ENCODE measurements at places on chromosomes 2 and 18. TPM values are rescaled to one million over a fixed set of nuclear protein-coding genes. Genes with fewer than 3 reads are reported as not detected.

DNA sequence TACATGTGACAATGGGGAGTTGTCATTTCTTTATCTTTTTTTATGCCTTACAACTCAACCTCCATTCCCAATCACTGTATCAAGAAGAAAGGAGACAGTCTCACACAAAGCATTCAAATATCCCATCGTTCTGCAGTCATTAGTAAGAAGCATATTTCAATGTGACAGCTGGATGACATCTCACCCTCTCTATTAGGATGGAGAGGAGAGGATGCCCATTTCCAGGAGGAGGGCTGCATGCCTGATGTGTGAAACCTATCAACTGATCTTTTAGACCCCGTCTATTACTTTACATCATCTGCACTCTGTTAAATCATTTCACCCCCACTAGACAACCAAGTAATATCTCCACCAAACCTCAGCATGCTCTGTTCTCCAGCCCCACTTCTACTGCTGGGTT lies 292.7 kb upstream of the CHAC2 start:
- no peaks in the 10 kb centered on the region for H3K4me1 ChIP-seq
- H3K36me3 ChIP-seq: no peaks in the 10 kb centered on the region
- no peak for DNase-seq
- no peaks in the 10 kb centered on the region for H3K27me3 ChIP-seq
- H3K27ac ChIP-seq: no peak overlapping the region

SLC11A1 gene
- total RNA-seq: 9.8 TPM

GRCh38 chr2:24708537-24709152 lies 84.5 kb downstream of the PTRHD1 start:
- no peaks in the 10 kb centered on the region for H3K4me1 ChIP-seq
- no peak for DNase-seq
- peaks cover 65% of the 10 kb centered on the region for H3K36me3 ChIP-seq
- H3K4me3 ChIP-seq: no peak overlapping the region
- no peaks in the 10 kb centered on the region for H3K27me3 ChIP-seq
- no peak overlapping the region for H3K27ac ChIP-seq

- H3K27ac ChIP-seq: no peak overlapping the region
- H3K4me3 ChIP-seq: no peak overlapping the region
- H3K4me1 ChIP-seq: peaks cover 16% of the 10 kb centered on the region
- no peak for DNase-seq
- no peaks in the 10 kb centered on the region for H3K36me3 ChIP-seq
Observed at GRCh38 chr18:44673256-44673880, 7.3 kb upstream of the SETBP1 start.

DNA sequence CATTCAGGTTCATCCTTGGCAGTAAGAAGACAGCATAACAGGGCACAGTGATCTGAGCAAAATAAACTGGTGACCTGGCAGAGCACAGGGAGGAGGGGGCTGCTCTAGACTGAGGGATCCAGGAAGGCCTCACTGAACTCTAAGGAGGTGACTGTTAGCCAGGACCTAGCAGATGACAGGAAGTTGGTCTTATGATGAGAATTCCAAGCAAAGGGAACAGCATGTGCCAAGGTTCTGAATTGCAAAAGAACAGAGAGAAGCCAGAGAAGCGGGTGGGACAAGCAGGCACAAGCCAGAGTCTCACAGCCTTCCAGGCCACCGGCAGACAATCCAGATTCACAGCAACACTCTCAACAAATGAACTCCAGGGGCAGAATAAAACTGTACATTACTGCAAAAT lies 152.7 kb upstream of the PTPRM start:
- no peak for DNase-seq
- peak overlapping the region; percentile 84 for H3K27ac ChIP-seq
- H3K4me3 ChIP-seq: no peak overlapping the region

- H3K27me3 ChIP-seq: no peaks in the 10 kb centered on the region
- H3K27ac ChIP-seq: peak overlapping the region; percentile 98
- peak overlapping the region; percentile 94 for H3K4me3 ChIP-seq
- peaks cover 5% of the 10 kb centered on the region for H3K4me1 ChIP-seq
Observed at GRCh38 chr2:24359129-24360049, 947 bp downstream of the ITSN2 start.

TMEM163 gene
- total RNA-seq: not detected

DNA sequence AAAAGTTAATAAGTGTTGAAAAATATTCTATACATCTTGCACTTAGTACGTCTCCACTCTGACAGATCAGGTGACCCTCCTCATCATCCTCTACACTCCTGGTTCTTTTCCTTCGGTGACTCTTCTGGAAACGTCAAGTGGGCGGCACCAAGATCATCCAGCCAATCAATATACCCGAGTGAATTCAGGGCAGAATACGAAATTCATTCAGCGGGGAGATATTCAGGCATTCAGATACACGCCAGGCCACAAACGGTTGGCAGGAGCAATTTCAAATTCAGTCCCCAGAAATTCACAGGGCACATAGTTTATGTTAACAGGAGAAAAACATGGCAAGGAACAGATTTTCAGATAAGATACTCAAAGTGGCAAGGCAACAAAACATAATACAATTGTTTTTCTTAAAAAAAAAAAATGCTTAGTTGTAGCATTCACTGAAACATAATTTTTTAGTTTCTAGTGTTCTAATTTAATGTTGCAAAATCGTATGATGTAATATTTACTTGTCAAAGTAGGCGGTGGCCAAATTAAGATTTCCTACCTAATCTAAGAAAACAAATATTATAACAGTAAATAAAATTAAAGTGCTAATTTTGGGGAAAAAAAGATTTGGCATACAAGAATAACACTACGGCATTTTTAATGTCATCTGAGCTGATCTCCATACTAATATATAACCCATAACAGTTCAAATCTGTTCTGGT lies 4.2 kb downstream of the CLK1 start:
- H3K4me3 ChIP-seq: peak overlapping the region; percentile 81
- peaks cover 62% of the 10 kb centered on the region for H3K36me3 ChIP-seq

CD8B gene
- not detected for total RNA-seq

SERPINB13 gene
- 354 TPM for total RNA-seq

- no peak overlapping the region for H3K4me3 ChIP-seq
- H3K27ac ChIP-seq: no peak overlapping the region
- peaks cover 45% of the 10 kb centered on the region for H3K36me3 ChIP-seq
- no peaks in the 10 kb centered on the region for H3K27me3 ChIP-seq
- no peak for DNase-seq
Observed at GRCh38 chr2:240510513-240511210, 47.1 kb downstream of the ANKMY1 start.

GRCh38 chr2:6791682-6792081 lies 74.0 kb downstream of the CMPK2 start:
- H3K4me3 ChIP-seq: no peak overlapping the region
- H3K27ac ChIP-seq: no peak overlapping the region
- H3K36me3 ChIP-seq: no peaks in the 10 kb centered on the region

- H3K36me3 ChIP-seq: no peaks in the 10 kb centered on the region
- DNase-seq: no peak
- no peak overlapping the region for H3K4me3 ChIP-seq
- no peak overlapping the region for H3K27ac ChIP-seq
Observed at GRCh38 chr2:11187731-11188130, 32.5 kb downstream of the SLC66A3 start.

FAM124B gene
- 0.38 TPM for total RNA-seq

DNA sequence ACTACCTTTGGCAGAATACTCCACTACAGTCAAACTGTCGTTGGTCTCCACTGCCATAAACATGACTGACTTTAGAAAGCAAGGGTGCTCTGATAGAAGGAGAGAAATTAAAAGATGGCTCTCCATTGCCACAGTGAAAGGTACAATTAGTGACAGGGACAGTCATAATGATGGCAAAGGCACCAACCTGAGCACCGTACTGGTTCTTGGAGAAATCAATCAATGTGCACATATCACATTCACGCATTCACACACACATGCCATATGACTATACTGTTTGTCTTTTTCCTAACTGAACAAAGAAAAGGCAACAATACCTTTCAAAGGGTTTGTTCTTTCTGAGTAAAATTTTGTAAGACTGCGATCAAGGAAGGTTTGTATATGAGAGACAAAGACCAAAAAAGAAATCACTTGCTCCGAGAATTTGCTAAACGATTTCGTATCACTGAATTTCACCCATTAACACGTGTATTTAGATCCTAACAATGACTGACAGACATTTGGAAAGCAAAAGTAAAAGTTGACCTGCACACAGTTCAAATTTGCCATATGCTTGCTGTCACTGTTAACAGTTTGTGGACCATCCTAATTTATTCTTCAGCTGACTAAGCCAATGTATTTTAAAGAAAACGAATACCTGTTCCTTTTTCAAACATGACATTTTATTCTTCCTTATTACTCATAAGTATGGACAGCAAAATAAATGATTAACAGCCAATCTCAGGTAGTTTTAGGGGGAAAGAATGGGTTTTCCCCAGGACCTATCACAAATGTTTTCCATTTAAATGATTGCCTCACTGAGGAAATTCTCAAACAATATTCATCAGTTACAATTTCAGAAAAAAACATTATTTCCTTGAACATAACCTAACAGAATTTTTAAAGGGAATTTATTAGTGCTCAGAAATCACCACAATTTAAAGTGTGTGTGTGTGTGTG lies 644.4 kb downstream of the ZEB2 start:
- H3K27ac ChIP-seq: no peak overlapping the region
- H3K36me3 ChIP-seq: no peaks in the 10 kb centered on the region
- DNase-seq: no peak
- no peak overlapping the region for H3K4me3 ChIP-seq

CNNM3 gene
- total RNA-seq: 3.7 TPM

- no peak overlapping the region for H3K4me3 ChIP-seq
- no peak overlapping the region for H3K27ac ChIP-seq
- H3K36me3 ChIP-seq: no peaks in the 10 kb centered on the region
- H3K4me1 ChIP-seq: peaks cover 19% of the 10 kb centered on the region
Observed at GRCh38 chr2:173997269-173997668, 32.1 kb upstream of the SP3 start.

GRCh38 chr18:32021756-32022564 lies 3.3 kb downstream of the RNF125 start:
- no peaks in the 10 kb centered on the region for H3K4me1 ChIP-seq
- DNase-seq: no peak
- no peaks in the 10 kb centered on the region for H3K36me3 ChIP-seq
- H3K27me3 ChIP-seq: no peaks in the 10 kb centered on the region

GRCh38 chr2:60549238-60549927 lies 4.1 kb downstream of the BCL11A start:
- no peak for DNase-seq
- peak overlapping the region; percentile 57 for H3K4me3 ChIP-seq
- H3K27me3 ChIP-seq: no peaks in the 10 kb centered on the region

GRCh38 chr2:80560326-80560725 lies 255.8 kb upstream of the LRRTM1 start:
- H3K4me3 ChIP-seq: no peak overlapping the region
- no peaks in the 10 kb centered on the region for H3K36me3 ChIP-seq
- no peak for DNase-seq
- no peaks in the 10 kb centered on the region for H3K27me3 ChIP-seq
- no peaks in the 10 kb centered on the region for H3K4me1 ChIP-seq

LIMS2 gene
- total RNA-seq: 29.6 TPM

- no peaks in the 10 kb centered on the region for H3K36me3 ChIP-seq
- no peaks in the 10 kb centered on the region for H3K27me3 ChIP-seq
- no peak overlapping the region for H3K27ac ChIP-seq
- no peak for DNase-seq
- H3K4me3 ChIP-seq: no peak overlapping the region
Observed at GRCh38 chr2:150387586-150388288, 99.7 kb downstream of the RND3 start.

CNDP1 gene
- total RNA-seq: not detected

- H3K27me3 ChIP-seq: no peaks in the 10 kb centered on the region
- no peak overlapping the region for H3K27ac ChIP-seq
- no peaks in the 10 kb centered on the region for H3K36me3 ChIP-seq
- DNase-seq: no peak
- no peak overlapping the region for H3K4me3 ChIP-seq
Observed at GRCh38 chr18:54127759-54128378, 96.6 kb downstream of the MBD2 start.

- no peak overlapping the region for H3K4me3 ChIP-seq
- H3K27ac ChIP-seq: no peak overlapping the region
- H3K4me1 ChIP-seq: no peaks in the 10 kb centered on the region
- H3K36me3 ChIP-seq: no peaks in the 10 kb centered on the region
Observed at GRCh38 chr18:3093624-3094337, 80.8 kb upstream of the LPIN2 start.

DNA sequence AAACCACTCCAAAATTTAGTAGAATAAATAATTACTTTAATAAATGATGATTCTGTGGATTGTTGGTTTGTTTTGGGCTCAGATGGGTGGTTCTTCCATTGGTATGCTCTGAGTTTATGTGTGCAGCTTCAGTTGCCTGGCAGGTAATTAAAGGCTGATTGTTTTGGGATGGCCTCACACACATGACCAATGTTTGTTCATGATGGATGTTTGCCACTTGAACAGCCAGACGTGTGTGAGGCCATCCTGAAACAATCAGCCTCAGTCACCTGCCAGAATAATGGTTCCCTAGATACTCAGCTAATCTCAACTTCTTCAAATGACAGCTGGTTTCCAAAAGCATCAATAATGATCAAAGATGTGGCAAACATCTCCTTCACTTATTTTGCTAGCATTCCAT lies 352.5 kb upstream of the GULP1 start:
- no peak for DNase-seq
- no peaks in the 10 kb centered on the region for H3K27me3 ChIP-seq
- no peak overlapping the region for H3K27ac ChIP-seq
- no peaks in the 10 kb centered on the region for H3K4me1 ChIP-seq
- no peak overlapping the region for H3K4me3 ChIP-seq

LCT gene
- not detected for total RNA-seq

EMILIN2 gene
- total RNA-seq: 3.2 TPM

DNA sequence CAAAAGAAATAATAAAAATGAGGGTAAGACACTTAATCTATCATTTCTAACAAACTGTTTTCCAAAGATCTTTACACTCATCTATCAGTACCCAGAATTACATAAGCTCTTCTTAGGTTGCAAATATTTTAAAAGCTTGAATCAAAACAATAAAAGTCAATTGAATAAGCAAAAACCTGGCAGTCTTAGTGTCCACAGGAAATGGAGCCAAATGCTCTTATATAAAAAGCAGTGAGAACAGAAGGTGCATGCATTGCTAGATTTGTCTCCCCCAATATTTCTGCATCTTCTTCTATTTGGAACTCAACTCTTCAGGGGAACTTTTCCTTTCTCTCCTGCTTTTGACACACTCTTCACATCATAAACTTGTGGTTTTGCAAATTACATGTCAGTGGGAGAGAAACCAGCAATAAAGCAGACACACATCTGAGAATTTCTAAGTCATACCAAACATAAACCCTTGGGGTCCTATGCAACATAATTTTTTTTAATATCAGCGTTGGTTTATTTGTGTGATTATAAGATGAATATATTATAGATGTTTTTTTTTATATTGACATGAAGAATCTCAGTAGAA lies 343.9 kb upstream of the ACVR2A start:
- H3K4me1 ChIP-seq: no peaks in the 10 kb centered on the region
- DNase-seq: no peak
- no peaks in the 10 kb centered on the region for H3K27me3 ChIP-seq
- H3K27ac ChIP-seq: no peak overlapping the region
- H3K4me3 ChIP-seq: no peak overlapping the region

DNA sequence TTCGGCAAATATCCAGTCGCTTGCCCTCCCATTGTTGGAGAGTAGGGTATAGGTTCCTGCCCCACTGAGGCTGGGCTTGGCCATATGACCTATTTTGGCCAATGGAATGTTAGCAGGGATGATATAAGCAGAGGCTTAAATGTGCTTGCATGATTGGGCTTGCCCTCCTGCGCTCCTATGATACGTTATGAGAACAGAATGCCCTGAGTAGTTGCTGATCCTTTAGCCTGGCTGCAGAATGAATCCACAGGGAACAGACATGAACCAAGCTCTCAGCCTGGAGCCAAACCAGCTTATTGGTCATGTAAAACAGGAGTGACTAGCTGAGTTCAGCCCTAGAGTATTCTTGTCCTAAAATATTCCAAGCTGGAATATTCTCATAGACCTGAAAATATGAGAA lies 34.8 kb upstream of the IMP4 start:
- no peak overlapping the region for H3K4me3 ChIP-seq
- DNase-seq: no peak
- no peak overlapping the region for H3K27ac ChIP-seq
- peaks cover 5% of the 10 kb centered on the region for H3K27me3 ChIP-seq
- H3K36me3 ChIP-seq: no peaks in the 10 kb centered on the region
